ENCODE measurements at places on chromosomes 3 and 15.

DNA sequence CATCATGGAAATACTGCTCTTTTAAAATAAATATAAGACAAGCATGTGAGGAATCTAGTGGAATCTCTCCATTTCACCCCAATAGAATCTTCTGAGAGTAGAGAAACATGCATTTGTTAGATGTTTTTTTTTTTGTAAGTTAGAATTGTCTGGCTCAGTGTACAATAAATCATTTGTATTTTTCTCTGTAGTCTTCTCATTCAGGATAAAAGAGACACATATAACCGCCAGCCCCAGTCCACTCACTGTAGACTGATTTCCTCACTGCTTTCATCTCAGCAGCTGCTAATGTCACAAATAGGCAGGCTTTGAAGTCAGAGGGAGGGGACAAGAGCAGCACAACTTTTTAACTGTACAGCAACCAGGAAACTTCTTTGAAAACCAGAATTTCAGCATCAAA, 140.2 kb upstream of the RBMS3 start:
- no peak for DNase-seq

GRCh38 chr3:78314327-78314726, 1274.4 kb downstream of the ROBO2 start:
- DNase-seq = no peak

- no peak for DNase-seq
These were observed 3.7 kb downstream of the KPNA1 start for GRCh38 chr3:122510878-122511535.

DNA sequence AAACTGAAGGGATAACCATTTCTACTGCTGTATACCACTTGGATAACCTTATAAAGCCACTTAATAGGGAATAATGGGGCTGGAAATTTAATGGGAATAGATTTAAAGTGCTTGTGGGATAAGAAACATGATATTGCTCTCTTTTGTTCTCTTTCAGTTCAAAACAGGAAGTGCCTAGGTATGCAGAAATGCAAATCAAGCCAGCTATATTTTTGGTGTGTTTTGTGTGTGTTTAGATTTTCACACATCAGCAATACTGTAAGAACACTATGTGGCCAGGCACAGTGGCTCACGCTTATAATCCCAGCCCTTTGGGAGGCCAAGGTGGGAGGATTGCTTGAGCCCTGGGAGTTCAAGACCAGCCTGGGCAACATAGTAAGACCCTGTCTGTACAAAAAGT, 442.3 kb upstream of the TPRG1 start:
- DNase-seq = no peak

DNA sequence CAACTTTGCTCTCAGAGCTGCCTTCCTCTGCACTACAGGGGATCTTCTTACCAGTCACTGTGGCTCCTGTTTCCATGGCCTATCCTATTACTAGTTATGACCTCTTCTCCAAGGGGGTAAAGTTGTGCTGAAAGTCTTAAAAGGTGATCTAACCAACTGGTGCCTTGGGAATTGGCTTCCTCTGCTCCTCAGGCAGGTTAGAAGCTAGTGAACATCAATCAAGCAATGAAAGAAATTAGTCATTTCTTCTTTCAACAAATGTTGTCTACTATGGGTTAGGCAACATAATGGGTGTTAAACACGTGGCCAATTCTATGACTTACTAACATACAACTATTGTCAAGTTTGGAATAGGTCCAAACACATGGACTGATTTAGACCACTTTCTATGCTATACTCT, 571.4 kb upstream of the NAALADL2 start:
- no peak for DNase-seq

DNA sequence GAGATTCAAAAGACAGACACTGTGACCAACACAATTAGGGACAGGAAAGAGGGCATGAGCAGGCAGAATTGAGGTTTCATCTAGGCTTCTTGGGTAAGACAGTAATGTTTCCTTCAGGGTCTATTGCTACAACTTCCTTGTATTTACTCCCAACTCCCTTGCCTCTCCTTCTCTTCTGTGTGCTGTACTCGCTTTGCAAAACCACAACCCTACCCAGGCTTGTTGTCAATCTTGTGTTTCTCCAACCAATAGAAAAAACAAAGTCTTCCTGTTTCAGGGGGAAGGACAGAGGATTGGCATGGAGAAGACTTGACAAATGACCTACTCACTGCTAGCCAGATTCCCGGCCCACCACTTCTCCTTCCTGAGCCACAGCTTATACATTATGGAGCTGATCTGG, 36.3 kb upstream of the MASP1 start:
- DNase-seq = no peak

DNA sequence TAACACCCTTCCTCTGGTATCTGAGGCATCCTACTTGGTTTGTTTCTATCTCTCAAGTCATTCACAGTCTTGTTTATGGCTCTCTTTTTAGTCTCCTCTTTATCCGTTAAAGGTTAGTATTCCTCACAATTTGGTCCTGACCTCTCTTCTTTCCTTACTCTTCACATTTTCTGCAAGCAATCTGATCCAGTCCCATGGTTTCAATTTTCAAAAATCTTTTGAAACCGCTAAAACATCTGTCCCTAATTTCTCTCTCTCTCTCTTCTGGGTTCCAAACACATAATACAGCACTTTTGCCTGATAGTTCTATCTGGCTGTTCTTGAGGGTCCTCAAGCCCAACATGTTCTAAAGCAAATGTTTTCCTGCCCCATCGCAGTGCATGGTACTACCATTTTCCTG, 149.0 kb downstream of the SERPINI1 start:
- DNase-seq = no peak

GRCh38 chr15:55526559-55527036, 18.6 kb upstream of the DNAAF4 start:
- DNase-seq = no peak

- no peak for DNase-seq
These were observed 106.5 kb upstream of the CMC1 start for GRCh38 chr3:28134792-28135375.

GRCh38 chr3:149291178-149291577, 42.3 kb downstream of the TM4SF18 start:
- no peak for DNase-seq

DNA sequence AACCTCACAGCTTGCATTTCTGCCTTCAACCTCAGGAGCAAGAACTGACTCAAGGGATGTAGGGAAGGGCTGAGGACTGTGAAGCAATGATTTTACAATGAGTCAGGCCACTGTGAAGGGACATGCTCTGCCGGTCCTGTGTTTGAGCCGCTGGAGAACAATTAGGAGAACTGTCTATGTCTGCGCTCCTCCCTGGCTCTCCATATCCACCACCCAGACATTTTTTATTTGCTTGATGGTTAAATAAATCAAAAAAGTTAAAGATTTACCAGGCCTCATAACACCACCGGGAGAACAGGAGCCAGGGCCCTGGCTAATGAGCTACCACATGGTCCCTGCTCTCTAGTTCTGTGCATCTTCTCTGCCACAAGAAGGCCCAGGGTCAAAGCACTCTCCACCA, 29.6 kb downstream of the SEC61A1 start:
- DNase-seq = no peak

- no peak for DNase-seq
These were observed 201.8 kb downstream of the CNTN6 start for GRCh38 chr3:1294586-1294985.

DNA sequence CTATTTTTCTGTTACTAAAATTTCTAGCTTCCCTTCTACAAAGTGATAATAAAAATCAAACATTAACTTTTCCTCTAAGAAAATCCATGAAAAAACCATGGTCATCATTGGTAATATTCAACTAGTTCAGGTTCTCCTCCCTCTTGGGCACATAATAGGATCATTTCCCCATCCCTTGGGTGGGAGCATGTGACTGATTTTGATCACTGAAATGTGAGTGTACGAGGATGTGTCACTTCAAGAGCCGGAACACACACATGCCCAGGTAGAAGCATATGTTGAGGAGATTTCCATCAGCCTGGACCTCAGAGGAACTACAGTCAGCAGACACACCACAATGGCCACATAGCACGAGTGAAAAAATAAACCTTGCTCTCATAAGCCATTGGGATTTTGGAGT, 36.1 kb downstream of the AP3S2 start:
- no peak for DNase-seq

GRCh38 chr15:80871858-80872257, 92.7 kb downstream of the CEMIP start:
- DNase-seq = no peak

- no peak for DNase-seq
These were observed 266.8 kb downstream of the ZNF385D start for GRCh38 chr3:21484057-21484827.

DNA sequence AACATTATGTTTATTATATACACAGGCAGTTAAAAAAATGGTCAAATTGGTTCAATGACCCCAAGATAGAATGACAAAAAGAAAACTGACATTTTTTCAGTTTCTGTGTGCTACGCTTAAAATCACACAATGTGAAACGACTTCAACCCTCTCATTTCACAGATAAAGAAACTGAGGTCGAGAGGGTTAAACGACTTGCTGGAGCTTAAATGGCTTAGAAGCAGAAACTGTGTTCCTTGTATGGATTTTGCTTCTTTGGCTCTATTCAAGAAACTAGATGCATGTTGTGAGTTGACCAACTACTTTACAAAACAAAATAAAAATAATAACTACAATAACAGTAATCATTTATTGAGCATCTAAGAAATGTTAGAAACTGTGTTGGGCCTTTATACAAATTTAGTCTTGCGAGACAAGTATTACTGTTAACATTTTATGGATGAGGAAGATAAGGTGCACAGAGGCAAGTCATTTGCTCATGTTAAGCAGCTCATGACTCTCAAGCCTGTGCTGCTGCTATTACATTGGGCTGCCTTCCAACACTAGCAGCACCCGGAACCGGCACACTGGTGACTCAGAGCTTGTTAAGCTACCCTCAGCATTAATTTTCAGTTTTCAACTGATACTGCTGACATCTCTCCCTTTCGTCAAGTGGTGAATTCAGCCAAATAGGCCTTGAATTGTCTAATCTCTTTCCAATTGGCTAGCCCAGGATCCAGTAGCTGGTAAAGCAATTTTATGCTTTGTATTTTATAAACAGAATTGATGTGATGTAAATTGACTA, 487.6 kb downstream of the NAALADL2 start:
- no peak for DNase-seq

- no peak for DNase-seq
These were observed 977.7 kb downstream of the PLOD2 start for GRCh38 chr3:145183261-145183660.
